ENCODE measurements at places on chromosomes 12 and 14.

- no peak for DNase-seq
These were observed 20.4 kb upstream of the PLEKHH1 start for GRCh38 chr14:67512463-67513310.

- no peak for DNase-seq
These were observed 192.0 kb downstream of the TTC7B start for GRCh38 chr14:90624227-90624626.

- peak; percentile 90 for DNase-seq
These were observed 21.2 kb upstream of the ZNF740 start for GRCh38 chr12:53159195-53159839.

DNA sequence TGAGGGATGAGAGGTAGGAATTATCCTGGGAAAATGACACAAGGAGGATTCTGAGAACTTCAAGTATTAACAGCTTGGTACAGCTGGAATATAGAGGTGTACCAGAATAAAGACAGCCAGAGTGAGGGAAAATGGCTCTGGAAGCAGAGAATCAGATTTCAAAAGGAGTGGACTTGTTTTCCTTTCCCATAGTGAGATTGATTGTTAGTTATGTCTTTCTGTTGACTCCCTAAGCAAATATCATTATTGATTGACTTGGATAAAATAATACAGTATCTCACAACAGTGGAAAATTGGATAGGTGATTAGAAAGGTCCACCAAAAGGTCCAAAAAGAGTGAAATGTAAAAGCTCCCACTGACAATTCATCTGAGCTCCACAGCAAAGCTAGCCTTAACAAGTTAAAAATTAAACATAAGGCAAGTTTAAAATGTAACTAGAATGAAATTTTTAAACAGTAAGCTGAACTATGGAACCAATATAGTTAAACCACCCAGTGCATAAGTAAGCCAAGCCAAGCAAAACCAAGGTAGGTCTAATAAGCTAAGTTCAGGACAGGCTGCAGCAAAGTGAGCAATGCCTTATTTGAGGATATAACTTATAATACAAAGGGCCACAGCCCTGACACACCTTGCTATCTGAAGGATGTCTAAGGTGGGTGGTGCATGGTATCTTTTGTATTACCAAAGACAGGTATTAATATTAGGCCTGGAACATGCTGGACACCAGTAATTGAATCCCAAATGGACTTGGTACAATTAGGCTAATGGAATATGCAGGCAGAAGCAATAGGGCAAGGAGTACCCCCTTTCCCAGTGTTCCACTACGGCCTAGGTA lies 21.8 kb downstream of the ENTPD5 start:
- no peak for DNase-seq

DNA sequence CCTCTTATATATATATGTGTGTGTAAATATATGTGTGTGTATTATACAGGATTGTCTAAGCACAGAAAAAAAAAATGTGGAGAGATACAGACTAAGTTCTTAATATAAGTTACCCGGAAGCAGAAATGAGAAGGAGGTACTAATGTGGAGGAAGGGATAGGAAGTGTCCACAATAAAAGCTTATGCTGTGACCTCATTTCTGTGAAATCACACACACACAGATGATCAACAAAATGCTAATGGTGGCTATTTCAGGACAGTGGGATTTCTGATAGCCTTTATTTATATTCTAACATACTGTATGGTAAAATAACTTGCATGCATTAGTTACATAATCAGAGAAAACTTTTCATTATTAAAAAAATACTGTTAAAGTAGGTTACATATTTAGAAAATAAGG lies 8.5 kb upstream of the RAD51AP1 start:
- no peak for DNase-seq

- no peak for DNase-seq
These were observed 28.5 kb downstream of the ACTR6 start for GRCh38 chr12:100229036-100229635.

GRCh38 chr12:26595806-26596205 lies 237.2 kb downstream of the ITPR2 start:
- no peak for DNase-seq

- DNase-seq, result no peak
These were observed 441.1 kb downstream of the ETNK1 start for GRCh38 chr12:23066095-23066494.

DNA sequence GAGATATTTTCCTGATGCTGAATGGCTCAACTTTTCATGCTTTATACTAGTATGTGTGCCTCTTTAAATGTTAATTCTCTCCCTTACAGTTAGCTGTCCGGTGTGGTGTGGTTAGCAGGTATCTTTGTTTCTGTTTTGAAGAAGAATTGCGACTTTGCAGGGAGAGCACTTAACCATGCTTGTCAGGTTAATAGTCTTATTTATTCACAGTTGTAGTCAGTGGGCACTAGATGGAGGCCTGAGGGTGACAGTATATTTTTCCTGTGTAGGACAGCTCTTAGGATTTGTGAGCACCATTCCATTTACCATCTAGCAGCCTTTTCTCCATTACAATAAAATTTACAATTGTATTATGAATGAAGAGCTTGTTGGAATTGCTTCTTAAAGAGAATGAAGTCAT lies 34.9 kb downstream of the PDE3A start:
- DNase-seq, result no peak

GRCh38 chr14:43894534-43894933 lies 612.5 kb downstream of the FSCB start:
- no peak for DNase-seq

DNA sequence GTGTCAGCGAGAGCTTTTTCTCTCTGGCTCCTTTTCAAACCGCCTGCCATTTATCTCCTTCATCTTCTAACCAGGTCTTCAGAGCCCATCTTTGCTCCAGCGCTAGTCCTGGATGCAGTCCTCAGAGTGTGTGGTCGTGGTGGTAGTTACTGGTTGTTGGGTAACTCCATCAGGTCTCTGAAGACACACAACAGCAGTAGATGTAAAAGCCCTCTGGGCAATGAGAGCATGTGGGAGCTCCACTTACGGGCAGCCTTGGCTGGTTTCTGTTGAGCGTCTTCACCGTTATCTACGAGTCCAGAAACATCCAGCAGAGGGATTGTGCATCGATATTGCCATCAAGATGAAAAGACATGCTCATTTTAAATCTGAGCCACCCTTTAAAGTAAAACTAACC lies 61.2 kb downstream of the FBXL14 start:
- DNase-seq, result peak; percentile 49

- DNase-seq, result no peak
These were observed 82.6 kb downstream of the MNAT1 start for GRCh38 chr14:60817113-60817512.

GRCh38 chr12:48979602-48980388 lies 1.7 kb downstream of the WNT1 start:
- no peak for DNase-seq

DNA sequence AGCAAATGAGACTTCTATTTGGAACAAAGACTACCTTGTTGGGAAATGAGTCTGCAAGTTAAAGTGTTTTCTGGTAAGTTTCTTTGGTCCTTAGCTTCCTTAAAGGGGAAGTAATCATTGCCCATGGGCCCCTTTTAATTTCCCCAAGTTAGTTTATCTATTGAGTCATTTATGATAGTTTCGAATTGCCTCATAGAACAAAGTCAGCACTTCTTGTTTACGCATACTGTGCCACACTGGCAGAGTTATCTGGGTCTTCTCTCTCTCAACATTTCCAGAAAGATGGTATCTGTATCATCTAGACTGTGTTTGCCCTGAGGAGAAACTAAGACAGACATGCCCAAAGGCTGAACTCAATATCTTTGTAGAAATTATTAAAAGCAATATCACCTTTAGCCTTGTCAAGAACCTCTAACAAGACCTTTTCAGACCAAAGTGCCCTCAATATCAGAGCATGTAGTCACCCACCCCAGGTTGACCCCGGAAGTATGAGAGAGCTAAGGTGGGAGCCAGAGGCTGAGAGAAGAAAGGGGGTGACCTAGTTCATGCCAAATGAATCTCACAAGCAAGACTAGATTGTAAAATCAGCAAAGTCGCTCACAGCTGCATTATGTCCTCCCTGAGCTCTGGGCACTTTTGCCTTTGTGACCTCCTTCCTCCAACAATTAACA lies 40.0 kb downstream of the GPR65 start:
- DNase-seq, result no peak

GRCh38 chr12:93978553-93978952 lies 169.8 kb upstream of the PLXNC1 start:
- DNase-seq, result no peak

GRCh38 chr12:24993793-24994192 lies 44.9 kb upstream of the BCAT1 start:
- no peak for DNase-seq

DNA sequence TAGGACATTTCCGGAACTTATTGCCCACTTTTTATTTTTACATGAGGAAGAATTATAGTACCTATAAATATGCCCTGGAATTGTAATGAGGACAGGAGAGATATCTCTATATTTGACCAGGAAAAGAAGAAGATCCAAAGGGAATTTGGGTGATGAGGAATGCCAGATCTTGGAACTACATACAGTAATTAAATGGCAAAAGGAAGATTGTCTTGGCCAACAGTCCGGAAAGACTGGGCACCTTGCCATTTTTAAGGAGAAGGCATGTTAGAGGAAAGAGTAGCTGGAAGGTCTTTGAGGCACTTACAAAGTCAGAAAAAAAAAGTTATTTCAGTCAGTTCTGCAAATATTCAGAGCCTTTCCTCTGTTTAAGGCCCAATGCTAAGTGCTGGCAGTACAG lies 616.4 kb downstream of the MED13L start:
- no peak for DNase-seq

GRCh38 chr12:32819424-32819823 lies 63.7 kb upstream of the YARS2 start:
- DNase-seq, result no peak

- DNase-seq, result no peak
These were observed 14.5 kb upstream of the PHC1 start for GRCh38 chr12:8899830-8900229.

DNA sequence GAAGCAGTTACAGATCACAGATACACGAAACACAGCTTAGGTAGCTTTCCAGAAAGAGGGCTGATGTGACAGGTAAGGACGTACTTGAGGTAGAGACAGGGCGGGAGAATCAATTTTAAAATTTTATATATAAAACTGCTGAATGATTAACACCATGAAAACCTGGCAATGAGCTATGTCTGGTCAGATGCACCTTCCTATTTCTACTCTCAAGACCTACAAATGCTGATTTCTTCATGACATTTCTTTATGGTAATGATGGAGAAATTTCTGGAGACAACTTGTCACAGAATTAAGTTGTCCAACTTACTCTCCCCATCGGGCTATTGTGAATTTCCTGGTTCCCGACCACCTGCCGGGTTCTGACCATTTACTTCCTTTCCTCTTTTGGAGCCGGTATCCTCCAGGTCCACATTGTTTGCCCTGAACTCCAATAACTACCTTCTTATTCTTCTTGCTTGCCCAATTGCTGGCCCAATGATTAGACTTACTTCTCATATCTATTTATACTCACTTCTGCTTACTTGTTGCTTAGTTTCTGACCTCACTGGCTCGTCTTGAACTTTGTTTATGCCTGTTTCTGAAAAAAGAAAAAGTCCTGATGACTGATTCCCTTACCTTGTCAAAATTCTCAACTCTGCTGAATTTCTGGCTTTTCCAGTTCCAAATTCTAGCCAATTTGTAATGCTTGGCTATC lies 12.8 kb upstream of the ATP2B1 start:
- no peak for DNase-seq
